SK-N-DZ (cell line): ENCODE measurements at places on chromosomes 7 and 10.

DNA sequence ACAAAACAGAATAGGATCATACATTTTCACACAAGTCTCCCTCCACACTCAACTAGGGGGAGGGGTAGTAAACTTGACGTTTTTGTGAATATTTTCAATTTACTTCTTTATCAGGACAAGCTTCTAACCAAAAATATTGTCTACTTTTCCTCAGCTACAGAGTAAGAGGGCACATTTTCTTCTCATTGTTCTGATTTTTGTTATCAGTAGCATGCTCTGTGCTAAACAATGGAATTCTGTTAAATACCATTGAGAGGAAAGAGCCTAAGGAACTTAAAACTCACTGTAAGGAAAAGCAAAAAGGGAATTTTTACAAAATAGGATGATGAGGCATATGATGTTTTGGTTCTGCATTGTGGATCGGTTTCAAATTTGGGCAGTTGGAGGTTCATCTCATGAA is 41.2 kb downstream of the ANLN start:
- DNase-seq: no peak

GRCh38 chr10:78655979-78656378 is 412.8 kb upstream of the ZMIZ1 start:
- no peak for DNase-seq

DNA sequence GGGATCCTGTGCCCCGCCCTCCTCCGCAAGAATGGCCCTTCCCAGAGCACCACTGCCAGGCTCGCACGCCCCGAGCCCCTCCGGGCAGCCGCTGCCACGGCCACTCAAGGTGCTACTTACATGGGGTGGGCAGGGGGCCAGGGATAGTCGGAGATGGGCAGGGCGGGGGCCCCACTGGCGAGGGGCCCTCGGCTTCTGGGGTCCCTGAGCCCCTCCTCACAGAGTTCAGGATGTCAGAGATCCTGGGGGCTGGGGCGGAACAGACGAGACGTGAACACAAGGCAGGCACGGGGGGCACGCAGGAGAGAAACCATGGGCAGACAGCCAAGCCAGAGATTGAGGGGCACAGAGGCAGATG is 25.6 kb downstream of the YKT6 start:
- DNase-seq: no peak

- DNase-seq: peak; percentile 64
Measured at GRCh38 chr7:42843205-42843800, 68.6 kb downstream of the C7orf25 start.

- no peak for DNase-seq
Measured at GRCh38 chr7:25012254-25012653, 32.3 kb upstream of the OSBPL3 start.

- DNase-seq: no peak
Measured at GRCh38 chr10:57094083-57094482, 733.0 kb upstream of the ZWINT start.

DNA sequence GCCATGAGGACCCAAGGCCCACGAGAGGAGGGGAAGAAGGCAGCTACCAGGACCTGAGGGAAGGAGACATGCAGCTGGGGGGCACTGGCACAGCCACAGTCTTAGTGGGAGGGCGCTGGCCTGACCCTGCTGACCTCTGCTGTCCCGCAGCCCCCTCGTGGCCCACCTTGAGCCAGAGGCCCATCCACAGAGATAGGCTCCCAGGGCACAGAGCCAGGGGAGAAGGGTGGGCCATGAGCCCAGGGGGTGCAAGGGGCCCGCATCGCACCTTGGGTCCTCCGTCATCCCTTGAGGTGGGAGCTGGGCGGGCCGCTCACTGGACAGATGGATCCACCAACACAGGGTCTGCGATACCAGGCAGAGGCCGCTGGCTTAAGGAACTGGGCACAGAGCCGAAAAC is 387.7 kb upstream of the PFKP start:
- no peak for DNase-seq
